ENCODE measurements at places on chromosomes 12 and 14.

- DNase-seq = no peak
Observed at GRCh38 chr14:28240909-28241308, 525.7 kb upstream of the FOXG1 start.

DNA sequence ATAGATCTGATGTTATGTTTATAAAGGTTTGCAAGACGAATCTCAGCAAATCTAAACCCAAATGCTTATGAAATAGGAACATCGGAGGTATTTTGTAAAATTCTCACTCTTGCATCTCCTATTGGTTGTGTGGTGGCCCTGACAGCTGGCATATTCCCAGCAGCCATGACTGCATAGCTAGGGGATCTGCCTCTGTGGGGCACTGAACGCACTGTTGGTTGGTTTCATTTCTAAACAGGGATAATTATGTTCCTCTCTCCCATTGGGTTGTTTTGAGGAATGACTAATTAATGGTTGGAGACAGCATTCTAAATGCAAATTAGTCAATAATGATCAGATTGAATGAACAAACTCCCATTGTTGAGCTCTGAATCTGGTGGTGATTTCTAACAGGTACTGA is 2.7 kb upstream of the BEST3 start:
- DNase-seq = no peak

DNA sequence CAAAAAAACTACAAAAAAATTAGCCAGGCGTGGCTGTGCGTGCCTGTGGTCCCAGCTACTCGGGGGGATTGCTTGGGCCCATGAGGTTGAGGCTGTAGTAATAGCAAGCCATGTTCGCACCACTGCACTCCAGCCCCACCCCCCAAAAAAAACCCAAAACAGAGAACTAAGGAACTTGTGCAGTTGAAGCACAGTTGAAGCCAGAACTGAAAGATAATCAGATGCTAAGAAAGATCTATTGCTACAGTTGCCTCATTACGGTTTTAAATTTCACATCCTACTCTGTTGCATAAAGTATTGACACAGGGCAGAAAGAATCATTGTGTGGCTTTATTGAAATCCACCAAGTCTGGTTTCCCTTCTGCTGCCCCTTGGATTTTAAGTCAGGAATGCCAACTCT is 3.8 kb downstream of the CS start:
- no peak for DNase-seq

GRCh38 chr14:79656056-79656455 is 555.2 kb downstream of the DIO2 start:
- no peak for DNase-seq

- no peak for DNase-seq
Observed at GRCh38 chr12:74663958-74664357, 126.3 kb downstream of the ATXN7L3B start.
